ENCODE measurements at places on chromosomes 3 and 15.

DNA sequence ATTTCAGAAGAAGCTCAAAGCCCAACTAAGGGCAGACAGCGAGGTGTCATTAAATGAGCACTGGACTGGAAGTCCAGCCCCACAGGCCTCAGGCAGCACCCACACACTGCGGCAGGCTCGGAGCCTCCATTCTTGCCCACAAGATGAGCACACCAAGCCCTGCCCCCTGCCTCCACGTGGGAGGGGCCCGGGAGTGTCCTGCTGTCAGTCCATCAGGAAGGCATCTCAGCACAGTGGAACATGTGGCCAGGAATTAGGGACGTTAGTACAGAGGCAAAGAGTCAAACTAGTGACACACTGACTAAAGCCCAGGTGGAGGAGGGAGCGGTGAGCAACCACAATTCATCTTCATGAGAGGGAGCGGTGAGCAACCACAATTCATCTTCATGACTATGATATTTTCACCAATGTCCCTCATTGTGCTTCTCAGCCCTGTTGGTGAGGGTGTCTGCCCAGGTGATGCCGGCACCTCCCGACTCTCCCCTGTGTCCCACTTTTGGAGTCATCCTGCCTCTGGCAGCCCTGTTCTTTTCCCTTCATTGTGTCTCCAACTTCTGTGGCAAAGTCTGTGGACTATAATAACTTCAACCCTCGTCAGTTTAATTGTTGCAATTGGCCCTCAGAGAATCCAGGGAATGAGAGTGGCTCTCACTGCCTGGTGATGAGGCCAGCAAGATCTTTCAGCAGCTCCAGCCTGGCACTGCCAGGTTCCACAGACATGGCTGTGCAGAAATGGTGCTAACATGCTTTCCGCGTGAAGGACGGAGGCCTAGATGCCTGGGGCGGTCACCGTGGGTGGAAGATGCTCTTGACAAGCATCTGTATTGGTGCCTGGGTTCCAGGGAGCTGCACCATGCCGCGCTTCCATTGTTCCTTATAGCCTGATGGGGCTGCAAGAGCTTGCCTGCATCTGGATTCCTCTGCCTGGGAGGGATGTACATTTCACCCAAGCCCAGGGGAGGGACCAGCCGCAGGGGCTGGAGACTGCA lies 23.1 kb upstream of the SKOR1 start:
- DNase-seq, result no peak

GRCh38 chr3:31906182-31906581 lies 74.9 kb downstream of the OSBPL10 start:
- DNase-seq, result no peak

DNA sequence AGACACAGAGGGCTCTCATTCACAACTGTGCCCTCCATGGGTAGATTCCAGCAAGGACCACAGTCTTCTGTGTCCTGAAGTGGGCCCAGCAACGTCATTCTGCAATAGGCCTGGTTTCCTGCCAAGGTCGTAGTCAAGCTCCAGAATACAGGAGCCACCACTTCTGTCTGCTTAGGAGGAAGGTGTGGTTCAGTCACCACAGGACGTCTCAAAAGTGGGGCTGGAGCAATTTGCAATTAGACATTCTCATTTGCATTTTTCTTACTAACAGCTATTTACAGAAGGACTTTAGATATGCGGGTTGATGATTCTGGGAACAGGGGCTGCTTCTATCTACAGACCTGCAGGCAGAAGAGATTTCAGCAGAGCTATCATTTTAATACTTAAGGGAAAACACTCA lies 58.7 kb upstream of the MYRIP start:
- no peak for DNase-seq

DNA sequence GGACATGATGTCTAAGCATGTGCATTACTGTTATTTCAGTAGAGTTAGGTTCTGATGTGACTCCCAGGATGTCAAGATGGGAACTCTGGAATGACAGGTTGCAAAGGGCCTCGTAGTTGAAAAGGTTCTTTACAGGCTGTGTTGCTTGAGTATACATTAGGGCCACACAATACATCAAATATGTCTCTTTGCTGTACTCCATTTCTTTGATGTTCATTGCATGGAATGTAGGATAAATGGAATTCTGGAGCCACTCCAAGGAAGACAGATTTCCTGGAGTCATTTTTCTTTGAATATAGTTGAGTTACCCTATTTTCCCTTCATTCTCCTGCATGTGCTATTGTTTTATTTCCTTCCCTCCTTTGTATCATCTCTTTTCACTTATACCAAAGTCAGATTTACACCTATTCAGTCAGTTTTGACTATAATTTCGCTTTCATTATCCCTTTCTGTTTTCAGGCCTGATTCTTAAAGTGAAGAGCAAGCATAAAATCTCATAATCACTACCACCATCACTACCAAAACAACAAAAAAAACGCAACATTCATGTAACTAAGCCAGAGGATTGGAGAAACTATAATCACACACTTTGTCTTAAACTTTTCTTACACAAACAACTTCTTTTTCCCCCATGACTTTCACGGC lies 61.2 kb upstream of the PTX3 start:
- DNase-seq, result no peak

DNA sequence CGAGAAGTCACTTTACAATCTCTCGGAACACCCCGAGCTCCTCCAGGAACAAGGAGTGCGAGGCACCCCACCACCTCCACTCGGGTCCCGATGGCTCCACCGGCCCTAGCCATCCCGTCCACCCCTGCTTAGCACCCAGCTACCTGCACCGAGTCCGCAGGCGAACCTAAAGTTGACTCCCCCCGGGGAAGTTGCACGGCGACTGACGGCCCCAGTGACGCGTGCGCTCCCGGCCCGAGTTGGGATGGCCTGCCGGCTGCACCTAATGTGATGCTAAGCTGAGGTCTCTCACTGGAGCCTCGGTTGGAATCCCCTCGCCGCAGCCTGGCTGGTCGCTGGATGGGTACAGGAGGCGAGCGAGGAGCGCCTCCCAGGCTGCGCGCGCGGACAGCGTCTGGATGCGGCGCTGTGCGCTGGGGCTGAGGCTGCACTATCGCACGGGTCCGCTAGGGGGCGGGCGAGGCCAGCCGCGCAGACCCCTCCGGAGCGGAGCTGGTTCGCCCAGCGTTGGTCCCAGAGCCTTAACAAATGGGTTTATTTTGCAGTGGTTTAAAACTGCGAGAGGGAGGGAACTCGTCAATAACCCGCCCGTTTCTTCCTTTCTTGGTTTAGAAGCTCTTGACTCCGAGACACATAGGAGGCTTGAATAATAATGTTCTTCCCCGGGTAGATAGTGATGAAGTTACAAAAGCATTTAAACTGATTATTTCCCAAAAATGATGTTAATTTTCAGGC lies at the start of gene OXTR:
Gene OXTR, minus strand, starts transcription at position 526 of the 735 bp plus-strand sequence. CDS start 1,426 bp downstream, outside the sequence.
- DNase-seq, result peak; percentile 59

GRCh38 chr15:65408324-65409035 lies 14.3 kb downstream of the IGDCC4 start:
- DNase-seq, result no peak

DNA sequence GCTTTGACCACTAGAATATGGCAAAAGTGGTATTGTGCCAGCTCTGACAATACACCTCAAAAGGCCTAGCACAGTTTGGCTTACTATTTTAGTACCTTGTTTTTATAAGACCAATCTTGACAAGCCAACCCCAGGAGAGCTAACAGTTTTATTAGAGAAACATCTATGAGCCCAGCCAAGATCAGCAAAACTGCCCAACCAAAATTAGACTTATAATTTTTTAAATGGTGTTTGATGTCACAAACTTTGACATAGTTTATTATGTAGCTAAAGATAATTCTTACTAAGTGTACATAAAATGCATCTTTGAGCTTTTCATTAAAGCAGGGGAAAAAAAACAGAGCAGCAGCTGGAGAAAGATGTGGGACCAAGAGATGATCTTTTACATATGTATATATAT lies 537.5 kb downstream of the ZPLD1 start:
- no peak for DNase-seq

- no peak for DNase-seq
These were observed 391.1 kb downstream of the SI start for GRCh38 chr3:164687211-164687610.

- DNase-seq, result no peak
These were observed 109.7 kb downstream of the TBC1D2B start for GRCh38 chr15:77967798-77968197.

DNA sequence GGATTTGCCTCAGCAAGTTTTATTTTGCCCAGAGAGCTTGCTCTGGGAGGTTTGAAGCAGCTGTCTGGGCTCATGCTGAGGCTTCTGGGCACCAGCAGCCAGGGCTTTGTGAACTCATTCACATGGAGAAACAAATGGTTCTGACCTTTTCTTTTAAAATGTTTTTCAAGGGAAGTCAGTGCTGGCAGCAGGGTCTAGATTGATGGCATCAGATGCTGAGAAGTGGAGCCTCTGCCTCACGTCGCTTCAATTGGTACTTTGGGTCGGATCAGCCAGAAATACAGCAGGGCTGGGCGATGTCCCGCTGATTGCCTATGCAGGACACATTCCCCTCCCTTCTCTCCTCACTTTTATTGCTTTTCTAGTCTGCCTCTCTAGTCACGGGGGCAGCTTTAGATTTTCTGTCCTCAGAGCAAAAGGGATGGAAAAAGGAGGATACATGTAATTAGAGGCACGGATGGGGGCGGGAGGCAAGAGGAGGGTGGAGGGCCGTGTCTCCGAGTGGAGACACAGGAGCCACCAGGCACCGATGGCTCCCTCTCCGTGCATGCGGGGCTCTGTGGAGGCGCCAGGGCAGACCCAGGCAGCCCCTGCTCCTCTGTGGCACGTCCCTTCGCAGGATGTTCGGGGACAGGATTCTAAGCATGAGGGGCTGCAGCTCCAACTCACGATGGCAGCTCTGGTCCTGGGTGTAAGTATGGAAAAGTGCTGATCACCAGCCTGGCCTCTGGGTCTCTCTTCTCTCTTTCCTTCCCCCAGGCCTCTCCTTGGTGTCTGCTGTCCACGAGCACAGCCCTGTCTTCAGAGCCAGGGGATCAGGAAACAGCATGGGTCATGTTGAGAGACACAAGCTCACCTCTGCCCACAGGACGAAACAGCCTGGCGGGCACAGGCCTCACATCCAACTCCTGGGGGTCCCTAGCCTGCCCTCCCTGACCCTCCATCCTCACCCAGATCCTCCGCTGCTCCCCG lies 116.1 kb downstream of the FAM43A start:
- no peak for DNase-seq

DNA sequence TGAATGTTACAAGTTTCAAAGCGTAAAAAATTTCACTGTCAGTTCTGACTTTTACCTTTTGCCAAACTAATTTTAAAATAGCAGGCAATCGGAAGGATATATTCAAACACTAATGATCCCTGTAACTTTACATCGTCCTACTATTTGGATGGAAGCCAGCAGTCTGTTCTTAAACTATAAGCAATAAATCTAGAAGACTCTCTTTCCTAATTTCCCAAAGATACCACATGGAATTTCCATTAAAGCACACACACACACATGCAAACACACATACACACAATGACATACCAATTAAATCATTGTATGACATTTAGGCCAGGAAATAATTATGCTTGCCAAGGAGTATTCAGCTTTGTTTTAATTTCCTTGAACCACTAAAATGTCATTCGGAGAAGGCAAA lies 32.0 kb downstream of the IL17RD start:
- DNase-seq, result no peak

DNA sequence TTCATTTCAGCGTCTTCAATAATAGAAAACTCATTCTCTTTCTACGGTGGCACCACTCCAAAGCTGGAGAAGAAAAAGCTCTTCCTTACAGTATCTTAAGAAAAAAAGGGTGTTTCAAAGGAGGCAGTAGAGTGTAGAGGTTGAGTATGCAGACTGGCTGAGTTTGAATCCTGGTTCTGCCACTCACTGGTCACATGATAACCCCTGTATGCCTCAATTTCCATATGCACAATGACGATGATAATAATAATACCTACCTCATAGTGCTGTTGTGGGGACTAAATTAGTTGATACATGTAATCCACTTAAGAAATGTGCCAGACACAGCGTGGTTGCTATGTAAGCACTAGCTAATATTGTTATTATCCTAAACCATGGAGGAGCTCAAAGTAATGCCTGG lies 4.5 kb downstream of the ANP32A start:
- no peak for DNase-seq

GRCh38 chr3:66437341-66437929 lies 63.4 kb downstream of the LRIG1 start:
- DNase-seq, result no peak

DNA sequence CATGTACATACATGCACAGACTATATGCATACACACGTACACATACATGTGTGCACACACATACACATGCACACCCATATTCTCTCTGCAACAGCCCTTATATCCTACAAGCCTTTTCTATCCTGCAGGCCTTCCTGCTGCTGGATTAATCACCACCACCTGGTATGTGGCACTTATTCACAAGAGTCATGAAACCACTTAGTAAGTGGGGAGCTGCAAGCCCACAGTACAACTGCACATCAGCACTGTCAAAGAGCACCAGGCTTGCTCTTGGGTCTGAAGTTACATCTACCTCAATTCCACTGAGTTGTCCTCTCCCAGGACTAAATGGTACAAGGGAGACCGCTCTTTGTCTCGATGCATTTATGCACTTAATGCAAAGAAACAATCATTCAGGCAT lies 233.2 kb downstream of the KLF13 start:
- no peak for DNase-seq

GRCh38 chr3:115877615-115877899 lies 254.2 kb downstream of the GAP43 start:
- DNase-seq, result no peak

- peak; percentile 56 for DNase-seq
These were observed 69.8 kb downstream of the TNFAIP8L3 start for GRCh38 chr15:51024735-51025453.

- DNase-seq, result no peak
These were observed 13.0 kb downstream of the TGM5 start for GRCh38 chr15:43253431-43254403.

DNA sequence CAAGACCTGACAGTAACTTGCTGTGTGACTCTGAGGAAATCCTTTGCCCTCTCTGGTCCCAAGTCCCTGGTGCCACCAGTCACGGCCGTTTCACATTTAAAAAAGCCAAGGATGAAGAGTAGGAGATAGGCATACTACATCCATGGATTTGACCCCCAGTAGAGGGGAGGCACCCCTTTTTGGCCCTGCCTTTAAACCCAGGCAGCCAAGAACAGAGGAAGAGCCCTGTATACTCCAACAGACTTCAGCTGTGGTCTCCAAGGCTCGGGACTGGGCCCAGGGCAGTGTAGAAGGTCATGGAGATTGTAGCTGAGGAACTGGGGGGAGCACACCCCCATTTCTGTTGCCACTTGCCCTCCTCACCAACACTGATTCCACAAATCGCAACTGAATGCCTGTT lies 3.7 kb downstream of the CAV3 start:
- DNase-seq, result no peak

GRCh38 chr15:94070356-94071295 lies 160.7 kb upstream of the MCTP2 start:
- no peak for DNase-seq

- no peak for DNase-seq
These were observed 67.8 kb downstream of the BDH1 start for GRCh38 chr3:197487911-197488391.
